Airway epithelial cell (primary cell): ENCODE measurements at places on chromosomes 2 and 18. TPM values are rescaled to one million over a fixed set of nuclear protein-coding genes. Genes with fewer than 3 reads are reported as not detected.

IL36B gene
- total RNA-seq, result not detected in 2 replicates

PLA2R1 gene
- total RNA-seq, result 2.1 and 3.0 TPM in 2 replicates

ZNF385B gene
- total RNA-seq, result not detected in 2 replicates

MERTK gene
- total RNA-seq, result 2.3 and 2.8 TPM in 2 replicates

TEKT4 gene
- total RNA-seq, result not detected in 2 replicates

DHRS9 gene
- 34.2 and 50.4 TPM in 2 replicates for total RNA-seq

FHOD3 gene
- total RNA-seq, result 18.7 and 23.2 TPM in 2 replicates

TLX2 gene
- total RNA-seq, result not detected in 2 replicates

PTPRN gene
- total RNA-seq, result 0.49 TPM in 1 of 2 replicates, not detected in the other

GCG gene
- not detected in 2 replicates for total RNA-seq

DSG1 gene
- 46.9 and 48.9 TPM in 2 replicates for total RNA-seq

GPBAR1 gene
- total RNA-seq, result 0.56 TPM in 1 of 2 replicates, not detected in the other

CDH2 gene
- total RNA-seq, result 0.56 and 1.3 TPM in 2 replicates

CYP26B1 gene
- 2.1 and 3.7 TPM in 2 replicates for total RNA-seq

GKN2 gene
- total RNA-seq, result not detected in 2 replicates
